ENCODE measurements at places on chromosomes 2 and 18.

- DNase-seq = no peak
Measured at GRCh38 chr18:76489081-76489480, 6.0 kb downstream of the ZNF516 start.

DNA sequence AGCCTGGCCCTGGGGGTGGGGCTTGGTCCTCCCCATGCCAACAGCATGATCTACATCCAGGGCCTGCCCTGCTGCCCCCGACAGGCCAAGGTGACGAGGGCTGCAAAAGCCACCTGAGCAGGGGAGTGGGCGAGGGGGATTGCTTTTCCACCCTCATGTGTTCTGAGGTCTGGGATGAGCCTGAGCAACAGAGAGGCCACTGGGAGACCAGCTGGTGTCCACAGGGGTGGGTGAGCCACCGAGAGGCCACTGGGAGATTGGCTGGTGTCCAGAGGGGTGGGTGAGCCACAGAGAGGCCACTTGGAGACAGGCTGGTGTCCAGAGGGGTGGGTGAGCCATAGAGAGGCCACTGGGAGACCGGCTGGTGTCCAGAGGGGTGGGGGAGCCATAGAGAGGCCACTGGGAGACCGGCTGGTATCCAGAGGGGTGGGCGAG, 147.4 kb upstream of the GPC1 start:
- no peak for DNase-seq

- no peak for DNase-seq
Measured at GRCh38 chr18:9547782-9548181, 66.6 kb downstream of the PPP4R1 start.

DNA sequence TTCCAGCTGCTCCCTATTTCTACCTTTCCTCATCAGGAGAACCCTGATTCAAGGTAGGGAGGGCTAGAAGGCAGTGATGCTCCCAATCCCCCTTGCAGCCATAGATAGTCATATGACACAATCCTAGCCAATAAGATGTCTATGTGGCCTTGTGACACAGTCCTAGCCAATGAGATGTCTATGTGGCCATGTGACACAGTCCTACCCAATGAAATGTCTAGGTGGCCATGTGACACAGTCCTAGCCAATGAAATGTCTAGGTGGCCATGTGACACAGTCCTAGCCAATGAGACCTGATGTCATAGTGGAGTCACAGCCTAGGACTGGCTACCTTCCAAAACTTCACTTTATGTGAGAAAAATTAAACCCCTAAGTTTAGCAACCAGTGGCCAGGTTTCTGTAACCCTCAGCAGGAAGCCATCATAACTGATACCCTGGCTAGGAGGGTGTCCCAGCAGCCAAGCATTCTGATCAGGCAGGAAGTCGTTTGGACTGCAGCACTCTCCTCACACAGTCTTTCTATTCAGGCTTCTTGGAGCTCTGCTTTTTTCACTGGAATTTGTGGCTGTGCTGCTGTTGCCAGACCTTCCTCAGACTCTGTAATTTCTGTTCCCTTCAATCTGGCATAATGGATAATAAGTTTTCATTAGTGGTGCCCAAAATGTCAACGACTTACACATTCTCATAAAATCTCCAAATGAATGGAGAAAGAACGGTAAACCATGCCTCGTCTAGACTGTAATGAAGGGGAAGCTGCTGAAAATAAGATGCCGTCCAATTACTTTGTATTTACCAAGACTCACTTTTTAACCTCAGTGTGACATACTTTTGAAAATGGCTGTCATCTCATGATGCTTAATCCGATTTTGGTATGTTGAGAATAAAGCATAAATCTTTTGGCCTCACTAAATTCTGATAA, 165.0 kb upstream of the NCKAP5 start:
- DNase-seq = no peak

DNA sequence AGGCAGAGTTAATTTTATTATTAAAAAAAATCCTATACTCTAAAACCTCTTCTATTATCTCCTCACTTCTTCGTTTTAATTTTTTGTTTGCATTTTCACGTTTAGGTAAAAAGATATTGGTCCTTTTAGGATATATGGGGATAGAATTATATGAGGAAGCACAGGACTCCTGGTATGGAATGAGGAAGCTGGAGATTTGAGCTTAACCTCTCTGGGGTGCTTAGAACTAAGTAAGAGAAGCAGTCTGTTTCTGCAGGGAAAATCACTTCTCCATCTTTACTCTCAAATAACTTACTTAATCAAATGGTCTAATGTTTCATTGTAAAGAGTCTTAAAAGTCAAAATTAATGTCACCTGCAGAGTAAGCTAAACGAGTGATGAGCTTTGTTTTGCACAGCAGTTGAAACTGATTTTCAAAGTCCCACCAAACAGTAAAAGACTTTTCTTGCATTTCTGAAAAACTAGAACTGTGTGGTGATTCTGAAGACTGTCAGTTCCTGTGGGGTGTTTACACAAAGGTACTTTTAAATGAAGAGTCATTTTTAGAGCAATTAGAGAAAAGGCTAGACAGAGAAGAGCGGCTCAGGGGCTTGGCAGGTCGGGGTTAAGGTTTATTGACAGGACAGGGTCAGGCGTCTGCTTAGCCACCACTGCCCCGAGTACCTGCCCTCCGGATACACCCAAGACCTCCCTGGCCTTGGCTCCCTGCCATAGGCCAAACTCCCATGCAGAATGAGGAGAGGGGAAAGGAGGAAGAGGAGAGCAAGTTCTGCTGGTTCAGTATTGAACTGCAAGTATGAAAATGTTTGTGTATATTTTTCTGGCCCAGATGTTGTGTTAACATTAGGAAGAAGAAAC, 21.6 kb downstream of the METAP1D start:
- DNase-seq = no peak

DNA sequence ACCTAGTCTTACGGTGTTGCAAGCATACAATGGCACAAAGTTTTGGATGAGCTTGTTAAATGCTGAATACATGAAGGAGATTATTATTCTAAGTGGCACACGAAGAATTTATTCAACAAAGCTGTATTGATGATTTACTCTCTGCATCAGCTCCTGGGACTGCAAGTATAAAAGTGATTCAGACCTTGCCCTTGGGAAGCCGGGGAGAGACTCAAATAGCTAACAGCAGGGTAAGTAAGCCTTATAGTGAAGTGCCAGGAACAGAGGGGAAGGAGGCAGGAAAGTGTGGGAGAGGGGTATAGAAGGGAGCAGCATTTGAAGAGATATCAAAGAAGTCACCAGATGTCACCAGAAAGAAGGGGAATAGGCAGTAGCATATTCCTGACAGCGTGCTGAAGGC, 115.4 kb downstream of the MCFD2 start:
- DNase-seq = no peak

GRCh38 chr18:35161485-35161884, 79.3 kb upstream of the ZNF397 start:
- no peak for DNase-seq

GRCh38 chr2:175004980-175005732, at the start of gene CHN1:
Gene CHN1, minus strand, starts transcription at chr2:175005381. Its CDS starts 469 bp downstream, at chr2:175004912.
- DNase-seq = peak; percentile 91

GRCh38 chr2:149595056-149595963, 7.7 kb upstream of the MMADHC start:
- no peak for DNase-seq

- peak; percentile 17 for DNase-seq
Measured at GRCh38 chr2:114011713-114012112, 121.8 kb downstream of the ACTR3 start.

DNA sequence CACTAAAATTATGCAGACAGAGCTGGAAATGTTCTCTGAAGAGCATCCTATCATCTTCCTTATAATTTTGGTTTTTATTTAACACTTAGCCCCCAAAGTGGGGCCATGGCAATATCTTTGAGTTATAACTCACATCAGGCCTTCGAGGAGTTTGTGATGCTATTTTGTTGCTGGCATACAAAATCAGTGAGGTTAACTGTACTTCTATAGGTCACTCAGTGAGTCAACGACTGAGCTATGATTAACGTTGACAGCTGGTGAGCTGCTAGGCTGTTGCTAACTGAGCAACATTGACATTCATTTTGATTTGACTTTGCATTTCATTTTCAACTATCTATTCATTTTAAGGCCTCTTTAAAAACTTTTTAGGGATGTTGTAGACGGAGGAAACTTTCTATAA, 50.0 kb downstream of the GPD2 start:
- no peak for DNase-seq

- DNase-seq = peak; percentile 45
Measured at GRCh38 chr2:113202305-113203216, 28.8 kb downstream of the PSD4 start.

DNA sequence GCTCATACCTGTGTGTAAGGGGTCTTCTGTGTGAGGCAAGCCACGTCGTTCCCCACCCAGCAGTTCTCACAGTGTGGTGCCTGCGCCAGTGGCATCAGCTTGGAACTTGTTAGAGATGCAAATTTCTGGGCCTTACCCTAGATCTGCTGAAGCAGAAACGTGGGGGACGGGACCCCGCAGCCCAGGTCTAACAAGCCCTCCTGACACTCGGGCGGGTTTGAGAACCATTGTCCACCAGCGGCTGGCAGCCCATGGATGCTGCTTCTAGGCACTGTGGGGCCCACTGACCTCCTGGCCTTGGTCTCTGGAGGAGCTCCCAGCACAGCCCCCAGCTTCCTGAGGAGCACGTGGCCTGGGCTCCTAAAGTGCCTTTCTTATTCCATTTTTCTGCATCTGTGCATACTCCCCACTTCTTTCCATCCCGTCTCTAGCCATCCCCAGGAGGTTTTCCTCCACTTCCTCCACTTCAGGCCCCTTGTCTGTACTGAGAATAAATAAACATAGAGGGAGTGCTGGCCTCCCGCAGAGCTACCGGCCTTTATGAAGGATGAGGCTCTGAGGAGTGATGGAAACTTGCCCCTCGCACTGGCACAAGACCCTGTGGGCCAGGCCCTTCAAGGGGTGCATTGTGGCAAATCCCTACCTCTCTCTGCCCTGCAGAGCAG, 94.3 kb downstream of the GALR1 start:
- DNase-seq = no peak

DNA sequence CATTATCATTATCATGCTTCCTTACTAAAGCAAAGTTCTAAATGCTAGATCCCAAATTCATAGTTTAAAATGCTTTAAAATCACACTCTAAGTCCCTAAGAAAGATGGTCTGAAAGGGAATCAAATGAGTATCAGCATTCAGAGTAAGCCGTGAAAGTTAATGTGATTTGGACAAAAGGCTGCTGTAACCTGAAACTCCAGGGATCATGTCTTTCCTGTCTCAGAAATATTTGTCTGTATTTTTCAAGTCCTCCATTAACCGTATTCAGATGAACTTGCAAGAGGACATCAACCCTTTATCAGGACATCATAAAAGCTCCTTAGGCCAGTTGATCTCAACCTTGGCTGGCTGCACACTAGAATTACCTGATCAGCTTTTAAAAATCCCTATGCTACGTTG, 324.3 kb upstream of the PKDCC start:
- no peak for DNase-seq

DNA sequence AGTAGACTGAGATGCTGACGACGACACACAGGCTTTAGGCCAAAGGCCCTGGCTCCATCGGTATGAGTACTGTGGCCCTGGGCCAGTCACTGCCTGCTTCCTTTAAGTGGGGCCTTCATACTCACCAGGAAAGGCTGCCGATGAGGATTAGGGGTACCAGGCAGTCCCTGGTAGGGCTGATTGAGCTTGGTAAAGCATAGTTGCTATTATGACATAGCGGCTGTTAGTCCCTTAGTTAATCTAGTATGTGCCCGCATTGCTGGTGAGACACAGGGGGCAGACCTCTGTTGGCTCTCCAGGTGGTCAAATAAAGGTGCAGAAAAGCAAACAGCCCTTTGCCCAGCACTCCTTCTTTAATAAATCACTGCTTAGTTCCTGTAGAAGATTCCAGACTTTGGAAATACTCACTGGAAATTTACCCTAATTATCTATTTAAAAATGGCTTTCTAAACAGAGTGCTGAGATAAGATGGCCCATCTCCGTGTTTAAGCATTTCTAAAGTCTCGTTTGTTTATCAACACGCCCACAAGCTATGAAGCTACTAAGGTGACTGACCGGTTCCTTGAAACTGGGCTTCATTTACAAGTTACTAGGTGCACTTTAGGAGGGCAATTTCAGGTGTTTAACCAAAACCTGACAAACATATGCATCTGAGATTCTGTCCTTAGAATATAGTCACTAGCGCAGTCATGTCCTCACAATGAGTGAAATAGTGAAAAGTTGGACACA, 8.7 kb upstream of the BIN1 start:
- DNase-seq = peak; percentile 1

- peak; percentile 87 for DNase-seq
Measured at GRCh38 chr18:39841482-39842365, 2113.3 kb upstream of the PIK3C3 start.

GRCh38 chr2:15614545-15615300, 23.1 kb downstream of the DDX1 start:
- DNase-seq = no peak

GRCh38 chr2:189901664-189902063, 117.4 kb downstream of the PMS1 start:
- no peak for DNase-seq

GRCh38 chr2:222034058-222034457, 264.7 kb downstream of the PAX3 start:
- DNase-seq = no peak

GRCh38 chr2:136325844-136326331, 207.9 kb upstream of the CXCR4 start:
- DNase-seq = no peak

GRCh38 chr18:37570336-37570930, 4.8 kb upstream of the CELF4 start:
- no peak for DNase-seq

- no peak for DNase-seq
Measured at GRCh38 chr2:6823111-6823510, 42.6 kb downstream of the CMPK2 start.

- DNase-seq = no peak
Measured at GRCh38 chr18:58251416-58251815, 207.4 kb downstream of the NEDD4L start.

Data from Ammon's horn (tissue), 1 donor.